ENCODE measurements at places on chromosomes 12 and 14.

DNA sequence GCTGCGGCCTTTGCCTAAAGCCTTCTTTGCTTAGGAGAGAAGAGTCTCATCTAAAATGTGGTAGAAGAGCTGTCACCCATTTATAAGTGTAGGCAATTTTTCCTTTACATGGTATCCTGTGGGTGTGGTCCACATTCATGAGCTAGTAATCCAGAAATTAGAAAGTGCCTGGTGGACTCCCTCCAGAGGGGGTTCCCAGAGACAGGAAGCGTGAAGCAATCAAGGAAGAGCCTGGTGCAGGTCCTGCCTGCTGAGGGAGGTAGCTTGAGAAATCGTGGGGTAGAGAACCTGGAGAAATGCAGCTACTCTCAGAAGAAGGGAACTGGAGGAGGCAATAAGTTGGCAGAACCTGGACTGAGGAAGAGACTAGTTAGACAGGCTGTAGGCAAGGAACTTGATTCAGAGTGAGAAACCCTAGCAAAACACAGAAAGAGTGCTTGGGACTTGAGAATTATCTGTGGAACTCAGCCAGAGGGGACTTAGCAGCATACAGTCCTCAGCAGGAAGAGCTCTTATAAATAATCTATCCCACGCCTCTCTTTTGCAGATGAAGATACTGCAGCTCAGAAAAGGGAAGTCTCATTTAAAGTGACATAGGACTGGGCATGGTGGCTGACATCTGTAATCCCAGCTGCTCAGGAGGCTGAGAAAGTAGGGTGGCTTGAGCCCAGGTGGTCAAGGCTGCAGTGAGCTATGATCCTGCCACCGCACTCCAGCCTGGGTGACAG is 182.4 kb upstream of the CCND2 start:
- no peak for DNase-seq

DNA sequence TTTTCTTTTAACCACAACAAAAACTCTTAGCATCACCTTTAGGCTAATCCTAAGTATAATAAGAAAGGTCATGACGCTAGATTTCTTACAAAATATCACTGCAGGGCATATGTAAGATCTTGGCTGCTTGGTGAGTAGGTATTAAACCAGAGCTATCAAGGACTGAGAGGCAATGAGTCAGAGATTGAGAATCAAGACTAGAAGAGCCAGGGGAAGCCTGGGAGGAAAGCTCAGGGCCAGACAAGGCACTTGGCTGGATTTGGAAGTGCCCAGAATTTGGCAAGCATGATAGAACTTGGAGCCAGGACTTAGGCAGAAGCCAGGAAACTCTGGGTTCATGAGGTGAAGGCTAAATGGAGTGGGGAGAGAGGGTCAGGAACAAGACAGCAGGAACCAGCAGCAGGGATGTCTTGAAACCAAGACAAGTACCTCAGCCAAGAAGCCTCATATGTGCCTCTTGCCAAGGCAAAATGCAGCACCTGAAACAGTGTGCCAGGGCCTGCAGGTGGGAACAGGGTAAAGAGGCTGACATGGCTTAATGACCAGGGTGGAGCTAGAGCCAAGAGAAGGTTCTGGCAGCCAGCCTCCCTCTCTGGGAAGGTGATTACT is 49.9 kb downstream of the PTHLH start:
- DNase-seq, result no peak

- no peak for DNase-seq
Observed at GRCh38 chr14:105927096-105928060, 401.0 kb downstream of the TMEM121 start.

DNA sequence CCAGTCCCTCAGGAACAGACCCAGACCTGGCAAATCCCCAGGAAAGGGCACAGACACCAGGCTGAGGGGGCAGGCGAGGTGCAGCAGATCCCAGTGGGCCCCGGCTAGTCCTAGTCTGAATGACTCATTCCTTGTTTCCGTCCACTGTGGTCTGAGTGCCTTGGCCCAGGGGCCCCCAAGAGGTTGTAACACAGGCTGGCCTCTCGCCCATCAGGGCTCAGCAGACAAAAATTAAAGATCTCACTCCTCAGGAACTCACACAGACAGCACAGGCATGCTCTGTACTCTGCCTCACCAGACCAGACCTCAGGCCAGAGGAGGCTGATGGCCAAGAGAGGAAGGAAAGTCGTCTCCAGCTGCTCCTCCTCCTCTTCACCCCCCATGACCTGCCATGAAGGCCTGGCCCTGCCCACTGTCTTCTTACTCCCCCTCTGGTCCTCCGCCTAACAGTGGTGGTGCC is 7.7 kb upstream of the LTBP2 start:
- no peak for DNase-seq

GRCh38 chr12:6093764-6094163 is 30.7 kb downstream of the VWF start:
- no peak for DNase-seq

DNA sequence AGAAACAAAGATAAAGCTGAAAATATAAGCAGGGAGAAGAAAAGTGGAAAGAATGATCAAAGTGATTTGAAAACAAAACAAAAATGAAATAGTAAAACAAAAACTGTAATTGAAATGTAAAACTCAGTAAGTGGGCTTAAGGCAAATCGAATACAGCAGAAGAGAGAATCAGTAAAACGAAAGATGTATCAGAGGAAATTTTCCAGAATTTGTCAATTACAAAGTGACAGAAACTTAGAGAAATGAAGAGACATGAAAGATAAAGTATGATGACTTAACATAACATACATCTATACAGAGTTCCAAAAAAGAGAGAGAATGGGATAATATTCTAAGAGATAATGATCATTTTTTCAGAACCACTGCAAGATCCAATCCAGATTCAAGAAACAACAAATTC is 10.5 kb downstream of the ZFC3H1 start:
- DNase-seq, result no peak

GRCh38 chr12:127485528-127485927 is 781.4 kb upstream of the TMEM132C start:
- DNase-seq, result no peak

GRCh38 chr12:88750867-88751543 is 170.7 kb upstream of the KITLG start:
- no peak for DNase-seq

DNA sequence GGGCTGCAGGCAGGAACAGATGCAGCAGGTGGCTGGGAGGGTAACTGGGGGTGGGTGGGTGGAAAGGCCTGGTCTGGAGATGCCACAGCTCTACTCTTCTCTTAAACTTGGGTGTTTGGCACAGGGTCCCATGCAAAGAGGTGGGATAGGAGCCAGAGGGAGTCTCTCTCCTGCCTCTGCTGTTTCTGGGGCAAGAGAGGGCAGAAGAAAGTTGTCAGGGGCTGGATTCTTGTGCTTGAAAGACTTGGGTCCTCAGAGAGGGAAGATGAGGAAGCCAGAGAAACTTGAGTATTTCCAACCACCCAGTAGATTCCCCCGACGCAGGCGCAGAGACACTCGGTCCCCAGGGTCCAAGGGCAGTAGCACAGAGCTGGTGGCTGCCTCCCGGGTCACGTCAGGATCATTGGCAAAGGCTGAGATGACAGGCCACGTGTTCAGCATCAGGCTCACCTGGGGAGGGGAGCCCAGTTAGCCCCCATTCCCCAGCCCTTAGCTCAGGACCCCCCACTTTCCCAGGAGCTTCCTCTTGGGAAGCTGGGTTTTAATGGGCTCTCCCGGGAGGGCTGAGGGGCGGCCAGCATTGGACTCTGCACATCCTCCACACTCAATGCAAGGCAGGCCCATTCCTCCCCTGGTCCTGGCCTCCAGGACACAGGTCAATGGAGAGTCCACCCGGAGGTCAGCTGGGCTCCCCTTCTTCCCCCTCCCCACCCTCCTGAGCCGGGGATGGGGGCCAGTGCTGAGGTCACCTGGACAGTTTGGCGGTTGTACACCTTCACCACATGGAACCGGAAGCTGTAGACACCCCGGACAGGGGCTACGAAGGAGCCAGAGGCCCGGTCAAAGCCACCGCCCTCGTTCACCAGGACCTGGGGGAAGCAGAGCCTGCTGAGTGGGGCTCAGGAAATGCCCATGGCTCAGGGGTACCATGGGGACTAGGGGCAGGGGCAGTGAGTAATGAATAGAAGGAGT is 1.6 kb downstream of the CBLN3 start:
- no peak for DNase-seq

DNA sequence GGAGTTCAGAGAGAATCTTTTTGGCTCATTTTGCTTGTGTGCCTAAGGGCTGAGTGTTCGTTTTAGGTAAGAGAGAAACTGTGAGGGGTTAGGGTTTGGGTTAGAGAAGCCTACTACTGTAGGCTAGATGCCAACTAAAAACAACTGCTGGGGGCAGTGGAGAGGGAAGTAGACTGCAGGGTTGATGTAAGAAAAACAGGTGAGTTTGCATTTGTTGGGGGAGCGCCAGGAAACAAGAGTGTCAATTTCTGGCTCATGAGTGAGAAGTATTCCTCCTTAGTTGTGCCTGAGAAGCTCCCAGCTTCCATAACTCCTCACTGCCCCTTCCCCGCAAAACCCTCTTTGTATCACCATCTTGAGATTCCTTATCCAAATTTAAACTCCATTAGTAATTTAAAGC is 92.3 kb downstream of the DERA start:
- no peak for DNase-seq

- DNase-seq, result no peak
Observed at GRCh38 chr14:94173471-94173884, 644 bp upstream of the PPP4R4 start.

- no peak for DNase-seq
Observed at GRCh38 chr12:116773276-116773731, 35.2 kb downstream of the RNFT2 start.

GRCh38 chr14:96184737-96185136 is 19.9 kb upstream of the BDKRB2 start:
- no peak for DNase-seq

Measured in NCI-H1417 (cell line).